T-cell (primary cell): ENCODE measurements at places on chromosomes 6 and 20.

- DNase-seq: no peak
Measured at GRCh38 chr20:43662943-43663655, 3.8 kb upstream of the MYBL2 start.

DNA sequence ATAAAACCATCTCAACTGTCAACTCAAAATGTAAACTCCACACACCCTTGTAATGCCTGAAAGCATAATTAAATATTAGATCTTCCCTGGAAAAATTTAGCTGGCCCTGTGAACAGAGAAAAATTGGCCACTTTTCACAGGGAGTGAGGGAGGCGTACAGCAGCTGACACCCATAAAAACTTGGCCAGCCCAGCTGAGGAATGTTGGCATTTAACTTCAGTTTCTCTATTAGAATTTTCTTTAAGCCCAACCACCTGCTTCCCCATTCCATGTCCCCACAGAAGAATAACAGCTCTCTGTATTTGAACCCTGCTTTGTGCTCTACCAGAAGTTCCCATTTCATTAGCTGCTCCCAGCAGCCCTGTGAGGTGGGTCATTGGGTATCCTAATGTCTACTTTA, 41.0 kb downstream of the PKHD1 start:
- DNase-seq: no peak

GRCh38 chr6:46437671-46438221, 53.5 kb downstream of the RCAN2 start:
- DNase-seq: no peak

DNA sequence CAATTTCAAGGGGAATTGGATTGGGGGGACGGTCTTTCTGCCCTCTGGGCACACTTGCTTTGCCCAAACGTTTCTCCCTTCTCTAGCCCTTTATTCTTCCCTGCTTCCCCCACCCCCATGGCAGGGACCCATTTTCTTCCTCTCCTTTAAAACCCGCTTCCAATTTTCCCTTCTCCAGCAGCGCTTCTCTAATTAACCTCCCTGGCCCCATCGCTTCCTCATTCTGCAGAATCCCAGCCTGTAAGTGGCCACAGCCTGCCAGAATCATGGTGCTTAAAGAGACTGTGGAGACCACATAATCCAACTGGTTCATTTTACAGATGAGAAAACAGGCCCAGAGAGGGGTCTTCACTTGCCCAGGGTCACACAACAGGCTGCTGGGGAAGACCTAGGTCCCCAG, 61.4 kb downstream of the CPNE5 start:
- DNase-seq: no peak

DNA sequence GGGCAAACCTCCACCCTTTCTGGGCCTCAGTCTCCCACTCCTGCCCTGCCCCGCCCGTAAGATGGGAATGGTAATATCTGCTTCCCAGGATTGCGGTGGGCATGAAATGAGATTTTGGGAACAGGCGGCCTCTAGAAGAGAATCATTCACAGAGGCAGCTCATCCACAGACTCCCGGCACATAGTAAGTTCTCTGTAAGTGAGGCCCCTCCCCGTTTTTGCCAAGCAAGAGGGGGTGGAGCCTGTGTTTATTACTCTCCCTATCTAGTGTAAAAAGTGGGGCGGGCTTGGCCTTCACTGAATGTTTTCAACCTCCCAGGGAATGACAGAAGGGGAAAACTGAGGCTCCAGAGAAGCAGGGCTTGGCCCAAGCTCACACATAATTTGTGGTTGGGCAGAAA, 20.0 kb downstream of the SUN5 start:
- DNase-seq: no peak

GRCh38 chr20:64177787-64178186, 13.5 kb downstream of the MYT1 start:
- no peak for DNase-seq

GRCh38 chr6:6952484-6952883, 155.3 kb upstream of the RREB1 start:
- DNase-seq: no peak

- no peak for DNase-seq
Measured at GRCh38 chr6:101294676-101295075, 98.8 kb upstream of the GRIK2 start.

GRCh38 chr6:21984561-21984960, 312.3 kb downstream of the PRL start:
- no peak for DNase-seq

DNA sequence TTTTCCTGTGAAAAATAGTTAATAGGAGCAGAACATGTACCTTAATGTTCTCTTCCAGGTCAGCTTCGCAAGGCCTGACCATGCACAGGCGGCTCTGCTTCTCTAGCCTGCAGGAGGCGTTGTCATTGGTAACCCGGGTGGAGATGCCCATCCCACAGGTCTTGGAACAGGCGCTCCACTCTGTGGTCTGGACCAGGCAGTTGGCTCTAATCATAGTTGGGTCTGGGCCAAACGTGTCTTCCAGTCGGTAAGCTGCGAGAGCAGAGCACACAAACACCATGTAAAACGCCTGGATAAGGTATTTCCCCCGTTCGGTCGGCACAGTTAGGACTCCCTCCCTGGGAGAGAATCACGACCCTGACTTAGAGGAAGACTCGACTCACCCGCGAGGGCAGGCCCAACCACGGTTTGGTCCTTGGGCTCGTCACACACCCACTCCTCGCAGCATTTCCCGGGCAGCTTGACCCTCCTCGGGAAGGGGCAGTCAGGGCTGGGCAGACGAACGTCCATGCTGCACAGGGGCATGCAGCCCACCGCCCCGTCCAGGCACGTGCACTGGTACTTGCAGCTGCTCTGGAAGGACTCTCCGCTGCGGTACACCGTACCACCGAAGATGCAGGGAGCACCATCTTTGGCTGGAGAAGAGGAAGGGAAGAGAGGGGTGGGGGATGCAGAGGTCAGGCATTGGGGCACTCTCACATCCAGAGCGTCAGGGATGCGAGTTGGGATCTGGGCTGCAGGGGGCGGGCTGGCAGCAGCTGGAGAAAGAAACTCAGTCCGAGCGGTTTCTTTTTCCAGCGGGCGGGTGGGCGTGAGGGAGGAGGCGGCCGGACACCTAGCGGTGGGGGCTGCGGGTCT, 1.0 kb downstream of the CCN2 start:
- no peak for DNase-seq

DNA sequence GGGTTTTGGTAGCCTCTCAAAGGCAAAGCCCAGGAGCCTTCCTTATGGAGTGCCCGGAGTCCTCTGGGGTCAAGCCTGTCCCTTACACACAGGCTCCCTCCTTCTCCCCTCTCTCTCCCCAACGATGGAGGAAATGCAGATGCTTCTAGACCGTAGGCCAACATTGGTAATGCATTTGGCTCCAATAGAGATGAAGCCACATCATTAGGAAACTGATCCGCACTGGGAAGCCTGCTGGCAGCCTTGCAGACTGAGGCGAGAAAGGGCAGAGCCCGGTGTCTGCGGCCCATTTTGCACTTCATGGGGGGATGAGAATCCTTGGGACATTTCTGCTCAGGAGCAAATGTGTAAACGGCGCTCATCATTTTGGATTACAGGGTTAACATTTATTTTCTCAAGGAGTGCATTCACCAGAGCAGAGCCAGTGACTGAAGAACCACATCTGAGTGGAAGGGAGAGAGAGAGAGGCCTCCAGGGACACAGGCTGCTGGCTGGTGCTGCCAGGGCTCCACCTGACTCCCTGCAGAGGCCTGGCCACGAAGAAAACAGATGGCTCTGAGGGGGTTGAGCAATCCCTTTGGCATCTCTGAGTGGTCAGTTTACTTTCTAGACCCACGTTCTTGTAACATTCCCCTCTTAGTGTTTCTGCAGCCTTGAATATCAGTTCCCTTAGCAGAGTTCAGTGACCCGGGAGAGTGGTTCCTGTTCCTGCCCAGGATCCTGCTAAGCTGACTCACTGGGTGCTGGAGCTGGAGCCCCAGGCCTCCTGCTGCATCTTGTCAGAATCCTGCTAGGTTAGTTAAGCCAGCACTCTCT, 4.4 kb upstream of the CST3 start:
- DNase-seq: no peak

GRCh38 chr6:128346569-128346968, 173.8 kb downstream of the PTPRK start:
- no peak for DNase-seq

GRCh38 chr6:33914645-33915044, 110.8 kb upstream of the MLN start:
- DNase-seq: peak; percentile 41

DNA sequence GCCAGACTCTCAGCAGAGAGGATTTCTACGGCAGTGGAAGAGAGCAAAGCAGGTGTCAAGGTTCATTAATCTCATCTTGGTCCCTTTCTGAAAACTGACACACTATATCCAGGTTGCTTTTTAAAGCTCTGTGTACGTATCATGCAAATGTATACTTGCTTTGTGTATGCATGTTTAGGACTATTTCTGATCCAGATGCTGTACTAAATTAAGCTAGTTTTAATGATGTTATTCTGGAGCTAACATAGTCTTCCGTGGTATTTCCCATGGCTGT, 59.2 kb upstream of the SNX9 start:
- DNase-seq: no peak

DNA sequence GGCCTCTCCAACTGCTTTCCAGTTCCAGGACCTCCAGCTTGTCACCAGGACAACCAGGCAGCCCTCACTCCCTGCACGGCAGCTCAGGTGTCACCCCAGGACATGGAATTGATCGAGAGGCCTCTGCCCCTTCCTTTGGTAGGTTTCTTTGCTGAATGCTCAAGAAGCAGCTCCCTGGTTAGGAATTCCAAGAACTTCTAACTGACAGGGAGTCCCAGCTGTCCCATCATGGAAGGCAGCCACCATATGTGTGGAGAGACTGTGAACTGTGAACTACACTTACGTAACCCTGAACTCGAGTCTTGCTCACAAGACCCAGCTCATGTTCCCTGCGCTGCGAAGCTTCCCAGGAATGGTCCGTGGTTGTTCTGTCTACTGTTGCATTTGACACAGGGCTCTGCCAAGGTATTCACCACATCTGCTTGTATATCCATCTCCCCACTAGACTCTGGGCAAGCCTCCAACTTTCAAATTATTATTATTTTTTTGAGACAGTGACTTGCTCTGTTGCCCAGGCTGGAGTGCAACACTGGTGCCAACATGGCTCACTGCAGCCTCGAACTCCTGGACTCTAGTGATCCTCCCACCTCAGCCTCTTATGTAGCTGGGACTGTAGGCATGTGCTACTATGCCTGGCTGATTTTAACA, 35.7 kb downstream of the MGME1 start:
- no peak for DNase-seq

GRCh38 chr20:57545927-57546662, 14.8 kb upstream of the PCK1 start:
- DNase-seq: no peak

DNA sequence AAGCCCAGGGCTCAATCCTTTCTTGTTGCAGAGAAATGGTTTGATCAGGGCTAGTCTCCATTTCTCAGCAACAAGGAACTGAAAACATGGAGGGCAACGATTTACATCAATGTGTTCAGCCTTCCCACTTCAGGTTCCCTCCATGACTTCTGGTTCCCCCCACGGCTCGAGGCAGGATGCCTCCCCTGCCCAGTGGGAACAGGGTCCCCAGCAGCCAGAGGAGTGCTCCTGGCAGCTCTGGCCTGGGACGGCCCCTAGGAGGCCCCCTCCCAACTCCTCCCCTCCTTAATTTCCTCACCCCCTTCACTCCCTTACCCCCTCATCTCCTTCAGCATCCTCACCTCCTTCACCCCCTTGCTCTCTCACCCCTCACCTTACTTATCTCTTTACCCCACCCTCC, 283.8 kb downstream of the CDC5L start:
- DNase-seq: no peak

DNA sequence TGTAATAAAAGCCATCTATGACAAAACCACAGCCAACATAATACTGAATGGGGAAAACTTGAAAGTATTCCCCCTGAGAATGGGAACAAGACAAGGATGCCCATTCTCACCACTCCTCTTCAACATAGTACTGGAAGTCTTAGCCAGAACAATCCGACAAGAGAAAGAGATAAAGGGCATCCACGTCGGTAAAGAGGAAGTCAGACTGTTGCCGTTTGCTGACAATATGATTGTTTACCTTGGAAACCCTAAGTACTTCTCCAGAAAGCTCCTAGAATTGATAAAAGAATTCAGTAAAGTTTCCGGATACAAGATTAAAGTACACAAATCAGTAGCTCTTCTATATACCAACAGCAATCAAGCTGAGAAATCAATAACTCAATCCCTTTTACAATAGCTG, 14.0 kb upstream of the RUNX2 start:
- no peak for DNase-seq

GRCh38 chr6:14252271-14252850, 134.8 kb downstream of the CD83 start:
- DNase-seq: no peak

DNA sequence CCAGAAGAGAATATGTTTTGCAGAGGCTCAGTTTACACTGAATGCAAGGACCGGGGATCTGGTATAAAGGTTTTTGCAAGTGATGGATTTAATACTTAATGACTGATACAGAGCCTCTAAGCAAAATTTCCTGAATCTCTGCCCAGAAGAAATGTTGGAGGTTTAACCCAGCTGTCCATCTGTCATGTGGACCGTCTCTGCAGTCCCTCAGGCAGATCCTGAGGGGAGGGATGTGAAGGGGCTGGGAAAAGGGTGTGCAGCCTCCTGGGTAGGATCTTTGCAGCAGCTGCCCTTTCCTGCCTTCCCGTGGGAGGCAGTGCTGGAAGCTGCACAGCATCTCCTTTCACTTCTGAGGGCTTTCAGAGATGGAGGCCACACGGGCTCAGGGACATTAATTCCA, 207.0 kb downstream of the SLC24A3 start:
- no peak for DNase-seq

- no peak for DNase-seq
Measured at GRCh38 chr6:157442291-157442690, 61.3 kb downstream of the ZDHHC14 start.

GRCh38 chr20:60501048-60501447, 542.8 kb downstream of the CDH26 start:
- DNase-seq: no peak
